ENCODE measurements at places on chromosomes 12 and 14. TPM values are rescaled to one million over a fixed set of nuclear protein-coding genes. Genes with fewer than 3 reads are reported as not detected.

GRCh38 chr12:104673696-104674482, 217.1 kb downstream of the CHST11 start:
- no peaks in the 10 kb centered on the region for H3K36me3 ChIP-seq
- peaks cover 21% of the 10 kb centered on the region for H3K4me1 ChIP-seq
- H3K27me3 ChIP-seq: no peaks in the 10 kb centered on the region

GRCh38 chr12:71315328-71315985, 124.1 kb upstream of the LGR5 start:
- H3K4me1 ChIP-seq: no peaks in the 10 kb centered on the region
- H3K36me3 ChIP-seq: no peaks in the 10 kb centered on the region
- H3K27me3 ChIP-seq: no peaks in the 10 kb centered on the region
- no peak overlapping the region for H3K4me3 ChIP-seq
- no peak for DNase-seq
- no peak overlapping the region for H3K27ac ChIP-seq

- H3K27me3 ChIP-seq: no peaks in the 10 kb centered on the region
- H3K36me3 ChIP-seq: no peaks in the 10 kb centered on the region
- DNase-seq: no peak
- H3K27ac ChIP-seq: no peak overlapping the region
Measured at GRCh38 chr14:54681811-54682261, 114.9 kb downstream of the SAMD4A start.

DNA sequence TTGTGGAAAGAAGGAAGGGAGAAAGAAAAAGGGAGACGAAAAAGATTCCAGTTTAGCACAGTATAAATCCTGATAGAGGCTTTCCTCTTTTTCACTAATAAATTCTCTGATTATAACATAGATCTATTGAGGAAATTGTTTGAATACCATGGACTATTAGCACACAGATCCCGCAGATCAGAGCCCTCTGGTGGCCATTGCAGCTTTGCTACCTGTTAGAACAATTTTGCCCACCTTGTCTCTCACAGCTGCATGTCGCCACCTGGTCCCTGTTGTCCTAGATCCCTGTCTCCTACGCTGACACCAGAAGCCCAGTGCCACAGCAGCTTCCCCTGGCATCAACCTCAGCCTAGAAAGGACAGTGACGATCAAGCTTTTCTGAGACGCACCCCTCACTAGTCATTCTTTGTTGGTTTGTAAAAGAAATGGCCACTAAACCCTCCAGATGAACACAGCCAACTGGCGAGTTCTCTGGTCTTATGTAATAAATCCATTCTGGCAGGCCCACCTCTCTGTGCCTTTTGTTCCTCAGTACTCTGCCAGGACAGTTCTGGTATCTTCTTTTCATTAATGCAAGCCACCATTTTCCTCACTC, 9.9 kb downstream of the GPHB5 start:
- peaks cover 5% of the 10 kb centered on the region for H3K4me1 ChIP-seq
- H3K36me3 ChIP-seq: no peaks in the 10 kb centered on the region
- H3K4me3 ChIP-seq: no peak overlapping the region
- H3K27me3 ChIP-seq: no peaks in the 10 kb centered on the region
- H3K27ac ChIP-seq: no peak overlapping the region

DNA sequence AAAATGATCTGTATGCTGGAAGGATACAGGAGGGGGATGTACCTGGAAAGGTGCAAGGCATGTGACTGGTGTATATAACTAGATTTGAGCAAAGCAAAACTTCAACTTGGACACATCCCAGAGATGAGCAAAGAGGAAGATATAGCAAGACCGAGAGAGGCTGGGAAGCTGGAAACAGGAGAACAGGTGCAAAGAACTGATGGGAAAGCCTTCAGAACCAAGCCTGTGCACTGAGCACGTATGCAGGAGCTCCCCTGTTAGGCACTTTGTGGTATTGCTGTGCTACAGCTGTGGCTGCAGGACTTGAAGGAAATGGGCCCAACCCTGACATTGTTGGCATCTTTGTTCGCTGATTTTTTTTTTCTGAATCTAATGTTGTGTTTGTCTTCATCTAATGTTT, 120.7 kb upstream of the PWP1 start:
- no peaks in the 10 kb centered on the region for H3K4me1 ChIP-seq
- no peaks in the 10 kb centered on the region for H3K27me3 ChIP-seq
- no peak overlapping the region for H3K27ac ChIP-seq
- no peaks in the 10 kb centered on the region for H3K36me3 ChIP-seq
- peak; percentile 82 for DNase-seq

- H3K4me3 ChIP-seq: no peak overlapping the region
- no peak overlapping the region for H3K27ac ChIP-seq
- no peak for DNase-seq
- H3K27me3 ChIP-seq: no peaks in the 10 kb centered on the region
Measured at GRCh38 chr12:44848703-44849085, 27.4 kb downstream of the NELL2 start.

- no peaks in the 10 kb centered on the region for H3K27me3 ChIP-seq
- DNase-seq: no peak
- no peak overlapping the region for H3K27ac ChIP-seq
- H3K36me3 ChIP-seq: no peaks in the 10 kb centered on the region
- no peak overlapping the region for H3K4me3 ChIP-seq
Measured at GRCh38 chr14:105881021-105881930, 354.9 kb downstream of the TMEM121 start.

DNA sequence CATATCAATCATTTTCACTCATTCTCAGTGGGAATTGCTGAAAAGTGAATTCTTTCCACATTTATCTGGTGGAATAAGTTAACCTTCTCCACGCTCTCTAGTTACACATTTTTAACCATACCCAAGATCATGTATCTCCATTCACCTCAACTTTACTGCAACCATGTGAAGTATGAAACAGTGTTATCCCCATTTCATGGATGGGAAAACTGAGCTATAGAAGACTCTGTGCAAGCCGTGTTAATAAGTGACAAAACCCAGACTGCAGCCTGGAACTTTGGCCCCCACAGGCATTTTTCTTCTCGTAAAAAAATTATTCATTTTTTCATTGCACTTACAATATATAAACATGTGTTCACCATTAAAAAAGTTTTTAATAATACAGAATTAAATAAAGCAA, 82.4 kb upstream of the CCND2 start:
- H3K27ac ChIP-seq: no peak overlapping the region
- no peaks in the 10 kb centered on the region for H3K36me3 ChIP-seq
- DNase-seq: no peak
- H3K4me1 ChIP-seq: peaks cover 19% of the 10 kb centered on the region

DNA sequence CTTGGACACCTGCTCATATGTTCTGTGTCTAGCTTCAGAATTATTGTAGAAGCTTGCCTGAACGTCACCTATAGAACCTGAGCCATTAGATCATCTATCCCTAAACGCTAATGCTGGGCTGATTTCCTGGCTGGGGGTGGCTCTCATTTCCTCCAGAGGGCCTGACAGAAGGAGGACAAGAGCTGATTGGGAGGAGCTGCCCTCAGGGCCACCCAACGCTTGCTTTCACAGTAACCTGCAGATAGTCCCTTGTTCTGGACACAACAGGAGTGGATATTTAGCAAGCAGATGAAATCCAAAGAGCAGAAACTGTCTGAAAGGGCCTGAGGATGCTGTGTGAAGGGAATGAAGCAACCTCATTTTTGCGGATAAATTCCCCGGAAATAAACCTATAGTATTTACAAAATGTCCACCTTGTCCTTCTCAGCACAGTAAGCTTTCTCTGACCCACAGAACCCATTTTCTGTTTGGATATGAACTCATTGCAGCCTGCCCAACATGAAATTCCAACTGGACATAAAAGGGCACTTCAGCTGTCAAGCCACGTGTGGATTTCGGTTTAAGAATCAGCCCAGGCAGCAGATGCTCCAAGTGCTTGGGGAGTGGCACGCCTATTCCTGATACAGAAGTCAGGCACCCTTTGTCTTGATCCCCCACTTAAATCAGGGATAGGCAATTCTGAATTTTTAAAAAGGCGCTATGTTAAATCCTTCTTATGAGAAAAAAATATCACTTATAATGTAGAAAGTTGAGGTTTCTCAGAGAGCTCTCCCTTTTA, 32.8 kb upstream of the TUBA1C start:
- DNase-seq: no peak
- H3K27ac ChIP-seq: no peak overlapping the region
- H3K27me3 ChIP-seq: no peaks in the 10 kb centered on the region
- peak overlapping the region; percentile 21 for H3K4me3 ChIP-seq
- H3K36me3 ChIP-seq: no peaks in the 10 kb centered on the region
- H3K4me1 ChIP-seq: peaks cover 21% of the 10 kb centered on the region

DNA sequence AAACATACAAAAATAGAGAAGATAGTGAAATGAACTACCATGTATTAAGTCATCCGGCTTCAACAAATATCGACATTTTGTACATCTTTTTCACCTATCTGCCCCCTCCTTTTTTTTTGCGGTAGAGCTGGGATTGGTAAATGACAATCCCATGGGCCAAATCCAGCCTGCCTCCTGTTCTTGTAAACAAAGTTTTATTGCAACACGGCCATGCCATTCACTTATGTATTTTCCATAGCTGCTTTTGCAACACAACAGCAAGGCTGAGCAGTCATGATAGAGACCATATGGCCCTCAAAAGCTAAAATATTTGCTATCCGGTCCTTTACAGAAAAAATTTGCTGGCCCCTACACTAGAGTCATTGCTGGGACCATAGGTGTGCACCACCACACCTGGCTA, 58.1 kb upstream of the PLEKHG3 start:
- no peak overlapping the region for H3K4me3 ChIP-seq
- peak; percentile 29 for DNase-seq
- H3K27me3 ChIP-seq: no peaks in the 10 kb centered on the region
- H3K27ac ChIP-seq: peak overlapping the region; percentile 93

DNA sequence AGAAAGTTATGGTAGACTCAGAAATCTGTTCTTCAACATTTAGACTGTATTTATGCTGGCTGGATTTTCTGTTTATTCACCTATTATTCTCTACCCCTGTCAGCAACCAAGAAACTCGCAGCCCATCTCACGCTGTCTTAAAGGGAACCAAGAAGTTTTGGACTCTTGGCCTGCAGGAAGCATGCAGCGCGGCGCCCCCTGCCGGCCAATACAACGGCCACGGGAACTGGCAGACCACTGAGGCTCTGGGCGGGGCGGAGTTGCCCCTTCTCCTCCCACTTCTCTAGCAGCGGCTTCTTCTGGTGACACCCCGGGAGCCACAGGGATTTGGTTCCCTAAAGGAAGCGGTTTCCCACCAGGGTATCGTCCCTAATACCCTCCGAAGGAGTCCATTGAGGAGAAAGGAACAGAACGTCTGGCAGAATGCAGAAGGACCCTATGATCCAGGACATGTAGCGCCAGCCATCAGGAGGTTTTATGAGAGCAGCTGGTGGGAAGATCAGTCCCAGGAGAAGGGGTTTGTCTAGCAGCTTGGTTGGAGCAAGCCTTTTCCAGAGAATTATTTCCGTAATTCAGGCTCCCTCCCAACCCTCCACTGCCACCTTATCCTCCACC, 21.0 kb upstream of the RNASE2 start:
- no peaks in the 10 kb centered on the region for H3K4me1 ChIP-seq
- peak; percentile 94 for DNase-seq
- no peaks in the 10 kb centered on the region for H3K36me3 ChIP-seq
- H3K27me3 ChIP-seq: no peaks in the 10 kb centered on the region
- H3K4me3 ChIP-seq: peak overlapping the region; percentile 38

DNA sequence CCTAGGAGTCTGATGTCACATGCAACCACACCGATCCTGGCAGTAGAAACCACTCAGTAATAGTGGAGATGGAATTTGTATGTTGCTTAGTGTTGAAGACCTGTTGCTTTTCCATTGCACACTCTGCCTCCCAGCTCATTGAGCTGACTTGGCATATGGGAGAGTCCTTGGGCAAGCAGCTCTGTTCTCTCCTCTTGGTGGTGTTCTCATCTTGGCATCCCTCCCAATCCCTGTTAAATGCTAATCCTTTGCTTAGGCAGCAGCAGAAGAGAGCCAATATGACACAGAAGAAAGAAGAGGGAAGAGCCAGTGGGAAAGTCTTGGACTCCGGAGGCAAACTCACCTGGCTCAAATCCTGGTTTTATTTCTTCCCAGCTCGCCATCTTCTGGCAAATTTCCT, 178.0 kb upstream of the CAND1 start:
- DNase-seq: no peak
- no peak overlapping the region for H3K27ac ChIP-seq
- H3K4me3 ChIP-seq: no peak overlapping the region
- no peaks in the 10 kb centered on the region for H3K36me3 ChIP-seq
- H3K4me1 ChIP-seq: no peaks in the 10 kb centered on the region

- no peaks in the 10 kb centered on the region for H3K36me3 ChIP-seq
- no peak overlapping the region for H3K27ac ChIP-seq
- H3K4me1 ChIP-seq: no peaks in the 10 kb centered on the region
- no peak for DNase-seq
Measured at GRCh38 chr12:91328451-91328850, 145.8 kb upstream of the DCN start.

DNA sequence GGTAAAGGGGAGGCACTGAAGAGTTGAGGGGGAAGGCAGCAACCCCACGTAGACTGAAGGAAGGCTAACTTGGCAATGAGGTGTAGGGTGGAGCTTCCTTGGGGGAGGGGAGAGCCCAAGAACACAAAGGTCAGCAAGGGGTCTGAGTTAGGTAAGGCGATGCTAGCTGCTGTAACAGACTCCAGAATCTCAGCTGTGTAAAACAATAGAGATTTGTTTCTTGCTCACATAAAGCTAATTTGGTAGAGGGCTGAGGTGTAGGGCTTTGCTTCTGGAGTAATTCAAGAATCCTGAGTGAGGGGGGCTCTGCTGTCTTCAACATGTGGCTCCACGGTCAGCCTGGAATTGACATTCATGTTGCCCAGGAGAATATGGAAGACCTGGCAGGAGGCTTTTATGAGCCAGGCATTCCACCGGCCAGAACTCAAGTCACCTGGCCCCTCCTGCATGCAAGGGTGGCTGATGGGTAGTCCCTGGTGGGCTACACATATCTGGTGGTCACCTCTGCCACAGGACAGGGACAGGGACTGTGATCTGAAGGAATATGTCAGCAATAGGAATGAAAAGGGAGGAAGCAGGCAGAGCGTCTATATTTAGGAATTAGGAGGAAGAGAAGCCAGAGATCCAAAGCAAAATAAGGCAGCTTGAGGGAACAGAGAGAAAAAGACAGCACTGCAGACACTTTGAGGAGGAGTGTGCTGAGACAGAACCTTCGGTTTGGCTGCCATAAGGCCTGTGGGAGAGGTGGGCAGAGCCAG, 153.7 kb downstream of the ZFP36L1 start:
- H3K4me3 ChIP-seq: no peak overlapping the region
- H3K4me1 ChIP-seq: peaks cover 8% of the 10 kb centered on the region
- DNase-seq: no peak
- H3K27ac ChIP-seq: no peak overlapping the region
- H3K27me3 ChIP-seq: no peaks in the 10 kb centered on the region

GRCh38 chr12:93137656-93138612, 208.8 kb upstream of the EEA1 start:
- H3K27me3 ChIP-seq: no peaks in the 10 kb centered on the region
- DNase-seq: no peak
- no peaks in the 10 kb centered on the region for H3K4me1 ChIP-seq

SDR9C7 gene
- not detected for total RNA-seq

SERPINA3 gene
- total RNA-seq: not detected

KRT82 gene
- not detected for total RNA-seq

KRT1 gene
- total RNA-seq: not detected

Measured in GM23338 (cell line).